D721Med (cell line): ENCODE measurements at places on chromosomes 6 and 20.

DNA sequence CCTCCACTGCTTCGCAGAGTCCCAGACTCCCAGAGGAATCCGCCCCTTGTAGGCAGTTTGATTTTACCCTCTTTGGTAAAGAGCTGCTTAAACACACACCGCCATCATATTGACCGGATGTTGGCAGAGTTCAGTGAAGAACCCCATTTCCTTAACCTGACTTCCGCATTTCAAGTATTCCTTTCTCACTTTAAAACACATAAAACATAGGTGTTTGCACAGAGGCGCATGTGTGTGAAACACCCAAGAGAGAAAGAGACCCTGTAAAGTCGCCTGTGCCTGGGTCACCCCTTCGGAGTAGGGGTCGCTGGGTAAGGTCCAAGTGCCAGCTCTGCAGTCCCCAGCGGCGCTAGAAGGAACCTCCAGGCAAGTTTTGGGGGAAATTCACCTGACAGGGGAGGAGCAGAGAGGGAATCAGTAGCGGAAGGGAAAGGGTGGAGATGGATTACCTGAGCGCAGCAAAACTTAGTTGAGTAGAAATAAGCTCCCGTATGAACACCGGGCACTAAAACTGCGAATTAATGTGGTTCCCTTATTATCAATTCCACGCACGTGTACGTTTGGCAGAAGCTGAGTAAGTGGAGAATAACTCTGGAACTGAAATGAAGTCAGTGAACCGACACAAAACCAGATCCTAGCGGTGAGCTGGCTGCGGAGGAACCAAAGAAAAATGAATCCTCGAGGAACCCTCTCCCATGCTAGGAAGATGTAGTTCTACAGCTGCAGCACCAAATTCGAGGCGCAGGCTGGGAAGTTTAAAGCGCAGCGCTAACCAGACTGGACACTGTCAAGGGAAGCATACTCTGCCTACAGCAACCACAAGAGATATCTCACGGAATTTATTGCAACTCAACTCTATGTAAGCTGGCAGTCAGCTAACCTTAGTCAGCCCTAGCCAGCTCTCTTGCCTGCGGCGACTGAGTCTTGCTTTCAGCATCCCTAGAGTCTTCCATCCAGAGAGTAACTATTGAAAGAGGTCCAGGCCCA, 3.5 kb upstream of the HTR1B start:
- DNase-seq = no peak

DNA sequence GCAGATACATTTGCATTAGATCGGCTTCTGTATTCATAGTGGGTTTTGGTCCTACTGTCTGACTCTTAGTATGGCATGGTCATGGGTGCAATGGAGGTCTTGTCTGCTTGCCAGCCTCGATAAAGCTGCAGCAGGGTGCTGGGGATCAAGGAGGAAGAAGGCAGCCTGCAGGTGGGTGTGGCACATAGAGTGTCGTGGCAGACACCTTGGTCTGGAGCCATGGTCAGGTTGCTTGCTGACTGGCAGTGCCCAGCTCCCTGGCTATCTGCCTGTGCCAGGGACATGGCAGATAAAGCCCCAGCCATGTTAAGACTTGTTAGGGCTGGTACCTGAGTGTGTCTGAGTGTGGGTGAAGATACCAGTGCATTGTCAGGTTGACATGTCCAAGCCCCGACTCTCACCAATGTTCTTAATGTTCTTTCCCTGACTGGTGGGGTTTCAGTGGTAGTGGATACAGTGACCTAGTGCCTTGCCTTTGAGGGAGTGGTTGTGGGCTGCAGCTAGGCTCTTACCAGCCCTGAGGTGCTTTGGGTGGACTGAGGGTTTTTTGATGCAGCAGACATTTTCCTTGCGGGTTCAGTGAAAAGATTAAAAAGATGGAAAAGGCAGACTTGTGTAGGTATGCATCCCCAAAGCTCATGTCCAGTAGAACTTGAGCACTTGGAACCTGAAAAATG, 1.8 kb downstream of the FAM83D start:
- no peak for DNase-seq

GRCh38 chr20:11080010-11080409, 406.2 kb upstream of the JAG1 start:
- DNase-seq = no peak

- no peak for DNase-seq
Observed at GRCh38 chr6:136764517-136764993, 27.7 kb downstream of the MAP3K5 start.

- DNase-seq = no peak
Observed at GRCh38 chr20:33320006-33320405, 37.0 kb downstream of the BPIFB1 start.

GRCh38 chr6:20202324-20202658, 10.0 kb downstream of the MBOAT1 start:
- no peak for DNase-seq

DNA sequence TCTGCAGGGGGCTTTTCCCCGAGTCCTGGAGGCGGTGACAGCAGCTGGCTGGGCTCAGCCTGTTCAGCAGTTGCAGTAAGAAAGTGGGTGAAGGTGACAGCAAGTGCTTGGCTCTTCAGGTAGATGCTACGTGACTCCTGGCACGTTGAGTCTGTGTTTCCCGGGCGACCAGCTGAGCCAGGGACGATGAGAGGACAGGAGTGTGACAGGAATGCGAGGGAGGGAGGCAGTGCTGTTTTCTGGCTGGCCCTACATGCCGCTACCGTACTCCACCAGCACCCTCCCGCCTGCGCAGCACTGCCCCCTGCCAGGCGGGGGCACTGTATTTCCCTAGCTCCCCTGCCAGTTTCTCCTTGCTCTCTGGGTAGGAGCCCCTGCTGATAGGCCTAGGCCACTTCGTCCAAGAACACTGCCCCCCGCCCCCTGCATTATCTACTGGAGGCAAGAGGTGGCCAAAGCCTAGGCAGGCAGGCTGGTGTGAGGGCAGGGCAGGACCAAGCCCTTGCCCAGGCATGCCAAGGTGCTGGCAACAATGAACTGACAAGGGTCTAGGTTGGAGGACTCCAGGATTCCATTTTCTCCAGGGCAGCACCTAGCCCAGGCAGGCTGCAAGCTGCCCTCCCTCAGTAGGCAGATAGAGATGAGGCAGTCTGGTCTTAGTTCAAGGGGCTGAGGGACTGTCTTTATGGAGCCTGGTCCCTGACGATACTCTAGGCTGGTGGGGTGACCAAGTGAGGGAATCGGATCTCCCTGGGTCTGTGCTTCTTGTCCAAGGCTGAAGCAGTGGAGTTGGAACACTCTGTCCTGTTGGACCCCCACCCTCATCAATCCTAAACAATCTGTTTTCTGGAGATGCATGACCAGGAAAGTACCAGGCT, 19.2 kb downstream of the MRPS18A start:
- no peak for DNase-seq

DNA sequence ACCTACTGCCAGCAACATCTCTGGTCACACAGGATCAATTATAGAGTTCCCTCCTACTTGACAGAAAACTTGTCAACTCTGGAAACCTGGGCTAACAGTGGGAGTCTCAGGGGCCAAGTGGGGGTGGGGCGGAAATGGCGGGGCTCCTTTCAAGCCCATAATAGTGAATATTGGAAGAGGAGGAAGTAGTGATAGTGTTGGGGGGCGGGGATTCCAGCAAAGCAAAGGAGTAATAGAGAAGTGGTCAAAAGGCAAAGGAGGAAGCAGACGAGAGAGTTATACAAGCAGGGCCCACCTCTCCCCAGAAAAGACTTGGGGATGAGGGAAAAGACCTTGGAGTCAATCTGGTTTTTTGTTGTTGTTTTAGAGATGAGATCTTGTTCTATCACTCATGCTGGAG, 2.1 kb downstream of the DEF6 start:
- DNase-seq = no peak

GRCh38 chr20:57471496-57472372, 53.2 kb downstream of the CTCFL start:
- no peak for DNase-seq

DNA sequence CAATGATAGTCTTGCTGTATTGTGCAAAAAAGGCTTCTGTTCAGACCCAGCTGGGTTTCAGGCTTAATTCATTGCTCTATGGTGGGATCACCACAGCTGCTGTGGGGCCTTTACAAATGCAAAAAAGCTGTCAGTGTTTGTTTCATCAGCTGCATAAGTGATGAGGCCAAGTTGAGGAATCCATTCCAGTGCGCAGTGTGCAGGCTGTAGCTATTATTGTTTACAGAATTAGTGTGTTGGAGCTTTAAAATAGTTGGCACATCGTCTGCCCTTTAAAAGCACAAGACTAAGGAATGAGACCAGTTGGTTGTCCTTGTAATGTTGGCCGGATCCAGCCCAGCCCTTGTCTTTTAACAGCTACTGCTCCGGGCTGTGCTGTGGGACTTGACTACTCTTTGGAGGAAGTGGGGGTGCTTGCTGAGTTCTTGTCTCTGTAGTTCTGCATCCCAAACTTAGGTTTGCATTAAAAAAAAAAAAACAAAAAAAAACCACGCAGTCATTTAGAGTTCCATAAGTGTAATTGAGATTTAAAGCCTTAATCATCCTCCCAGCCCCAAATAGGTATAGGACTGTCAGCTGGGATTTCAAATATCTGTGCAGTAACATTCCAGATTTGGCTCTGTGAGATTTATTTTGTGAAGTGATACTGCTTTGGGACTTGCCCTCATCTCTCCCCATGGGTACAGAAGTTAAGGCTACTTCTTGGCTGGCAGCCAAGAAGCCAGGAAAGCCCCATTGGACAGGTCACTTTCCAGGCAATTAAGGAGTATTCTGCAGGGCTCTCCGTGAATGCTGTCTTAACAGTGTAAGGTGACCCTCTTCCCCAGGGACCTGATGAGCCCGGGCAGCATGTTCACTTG, 19.3 kb downstream of the JARID2 start:
- DNase-seq = no peak

DNA sequence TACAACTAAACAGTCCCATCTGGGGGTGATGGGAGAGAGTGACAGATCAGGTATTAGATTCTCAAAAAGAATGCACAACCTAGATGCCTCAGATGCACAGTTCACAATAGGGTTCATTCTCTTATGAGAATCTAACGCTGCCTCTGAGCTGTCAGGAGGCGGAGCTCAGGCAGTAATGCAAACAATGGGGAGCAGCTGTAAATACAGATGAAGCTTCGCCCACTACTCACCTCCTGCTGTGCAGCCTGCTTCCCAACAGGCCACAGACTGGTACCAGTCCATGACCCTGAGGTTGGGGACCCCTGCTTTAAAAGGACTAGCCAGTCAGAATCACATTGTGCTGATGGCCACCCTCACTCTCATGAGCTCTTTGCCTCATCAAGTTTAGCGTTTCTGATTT, 247.0 kb upstream of the KCNQ5 start:
- no peak for DNase-seq

- DNase-seq = no peak
Observed at GRCh38 chr6:116434056-116434725, 27.0 kb upstream of the CALHM6 start.

DNA sequence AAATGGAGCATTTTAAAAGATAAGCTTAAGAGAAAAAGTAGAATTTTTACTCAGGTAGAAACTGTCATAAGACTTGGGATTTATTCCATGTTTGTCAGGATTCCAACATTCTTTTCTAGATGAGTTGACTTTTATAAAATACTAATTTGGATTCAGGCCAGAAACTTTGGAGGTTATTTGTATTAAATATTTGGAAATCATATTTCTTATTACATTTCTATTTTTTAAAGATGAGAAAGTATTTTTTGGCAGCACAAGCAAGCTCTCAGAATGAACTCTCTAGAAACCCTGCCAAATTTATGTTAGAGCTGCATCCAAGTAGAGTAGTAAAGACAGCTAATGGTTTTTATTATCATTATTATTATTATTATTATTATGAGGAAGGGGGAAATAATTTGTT, 1014.9 kb upstream of the GJE1 start:
- no peak for DNase-seq

- DNase-seq = no peak
Observed at GRCh38 chr6:129929433-129929832, 68.3 kb upstream of the TMEM244 start.

DNA sequence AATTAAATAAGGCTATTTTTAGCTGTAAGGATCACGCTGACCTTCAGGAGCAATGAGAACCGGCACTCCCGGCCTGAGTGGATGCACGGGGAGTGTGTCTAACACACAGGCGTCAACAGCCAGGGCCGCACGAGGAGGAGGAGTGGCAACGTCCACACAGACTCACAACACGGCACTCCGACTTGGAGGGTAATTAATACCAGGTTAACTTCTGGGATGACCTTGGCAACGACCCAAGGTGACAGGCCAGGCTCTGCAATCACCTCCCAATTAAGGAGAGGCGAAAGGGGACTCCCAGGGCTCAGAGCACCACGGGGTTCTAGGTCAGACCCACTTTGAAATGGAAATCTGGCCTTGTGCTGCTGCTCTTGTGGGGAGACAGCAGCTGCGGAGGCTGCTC, 84.0 kb downstream of the RAMACL start:
- DNase-seq = no peak

DNA sequence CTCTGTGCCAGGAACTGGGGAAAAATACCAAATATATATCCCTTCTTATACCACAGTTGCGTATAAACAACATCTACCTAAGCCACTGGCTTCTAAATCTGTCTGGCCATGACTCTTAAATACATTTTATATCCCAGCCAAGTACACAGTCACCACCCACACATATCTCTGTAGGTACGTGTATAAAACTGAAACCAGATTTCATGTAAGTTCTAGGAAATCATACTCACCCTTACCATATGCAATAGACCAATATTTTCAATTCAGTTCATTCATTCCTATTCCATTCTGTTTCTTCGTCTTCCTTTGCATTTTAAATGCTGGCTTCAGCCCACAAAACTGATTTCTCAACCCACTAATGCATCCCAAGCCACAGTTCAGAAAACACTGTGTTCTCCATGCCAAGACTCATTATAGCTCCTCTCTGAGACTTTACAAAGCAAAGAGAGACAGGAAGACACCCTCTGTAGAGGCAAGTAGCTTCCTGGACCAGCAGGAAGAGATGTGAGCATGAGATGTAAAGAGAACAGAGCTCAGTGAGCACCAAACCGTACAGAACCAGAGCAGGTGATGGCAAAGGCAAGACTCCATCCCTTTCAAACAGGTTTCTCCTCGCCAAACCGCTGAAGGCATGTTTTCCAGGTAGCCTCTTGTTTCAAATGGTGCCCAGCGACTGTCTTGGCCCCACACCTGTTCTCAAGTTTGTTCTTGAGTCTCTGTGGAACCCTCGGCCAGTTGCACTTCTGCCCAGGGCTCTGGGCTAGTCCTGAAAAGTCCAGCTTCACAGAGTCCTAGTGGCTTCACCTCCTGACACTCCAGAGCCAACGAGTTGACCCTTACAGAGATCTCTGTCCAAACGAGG, 18.7 kb downstream of the FAM50B start:
- no peak for DNase-seq

DNA sequence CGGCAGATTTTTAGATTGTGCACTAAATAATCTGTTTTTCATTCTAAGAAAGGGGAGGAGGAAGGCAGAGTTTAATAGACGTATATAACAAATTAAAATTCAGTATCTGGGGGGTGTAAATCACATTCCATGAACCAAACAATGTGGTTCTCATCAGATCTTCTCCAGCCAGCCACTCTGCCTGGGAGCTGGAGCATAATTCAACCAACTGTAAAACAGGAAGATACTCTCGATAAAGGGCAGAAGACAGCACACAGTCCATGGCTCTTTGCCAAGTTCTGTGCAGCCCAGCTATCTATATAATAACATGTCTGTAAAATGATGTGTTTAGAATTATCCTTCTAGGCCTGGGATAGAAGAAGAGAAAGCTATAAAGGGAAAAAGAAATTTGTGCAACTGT, 289.9 kb upstream of the ZFP64 start:
- no peak for DNase-seq
